ENCODE measurements at places on chromosomes 3 and 15.

GRCh38 chr15:62785881-62786828 lies 256.4 kb upstream of the TPM1 start:
- DNase-seq: no peak

DNA sequence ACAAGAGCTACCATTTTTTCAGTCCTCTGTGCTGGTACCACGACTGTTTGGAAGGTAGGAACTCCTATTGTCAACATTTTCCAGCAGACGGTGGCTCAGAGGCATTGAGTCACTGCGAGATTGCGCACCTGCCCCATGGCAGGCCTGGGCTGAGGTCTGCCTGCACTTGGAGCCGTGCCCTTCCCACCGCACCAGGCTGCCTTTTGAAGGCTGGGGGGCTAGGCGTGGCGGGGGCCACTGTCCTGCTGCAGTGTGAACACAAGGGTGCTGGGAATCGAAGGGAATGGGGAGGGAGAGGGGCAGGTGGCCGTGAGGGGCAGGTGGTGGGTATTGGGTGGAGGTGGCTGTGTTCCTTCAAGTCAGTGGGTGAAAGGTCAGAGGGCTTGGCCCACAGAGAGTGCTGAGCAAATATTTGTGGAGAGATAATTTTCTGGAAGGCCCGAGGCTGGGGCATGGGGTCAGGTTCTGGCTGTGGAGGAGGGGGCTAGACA lies 16.3 kb downstream of the SNX33 start:
- DNase-seq: no peak

- DNase-seq: no peak
Observed at GRCh38 chr3:115704661-115705338, 81.5 kb downstream of the GAP43 start.

GRCh38 chr3:114760679-114761078 lies 386.4 kb downstream of the ZBTB20 start:
- no peak for DNase-seq

DNA sequence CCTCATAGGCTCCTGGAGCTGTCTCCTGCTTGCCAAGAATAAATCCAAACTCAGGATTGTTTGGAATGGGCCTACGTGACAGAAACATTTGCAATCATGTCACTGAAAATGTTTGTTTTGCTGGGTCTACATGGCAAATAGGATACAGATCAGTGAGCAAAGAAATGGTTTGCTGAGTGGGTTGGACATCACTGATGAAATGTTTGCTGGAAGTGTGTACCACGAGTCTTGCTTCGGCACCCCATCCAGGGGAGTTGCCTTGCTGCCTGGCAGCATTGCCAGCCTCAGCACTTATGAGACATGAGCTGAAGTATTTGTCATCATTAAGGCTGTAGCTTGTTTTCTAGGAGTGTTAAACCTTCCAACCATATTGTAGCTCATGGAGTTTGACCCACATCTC lies 213.3 kb upstream of the CFAP20DC start:
- DNase-seq: no peak

DNA sequence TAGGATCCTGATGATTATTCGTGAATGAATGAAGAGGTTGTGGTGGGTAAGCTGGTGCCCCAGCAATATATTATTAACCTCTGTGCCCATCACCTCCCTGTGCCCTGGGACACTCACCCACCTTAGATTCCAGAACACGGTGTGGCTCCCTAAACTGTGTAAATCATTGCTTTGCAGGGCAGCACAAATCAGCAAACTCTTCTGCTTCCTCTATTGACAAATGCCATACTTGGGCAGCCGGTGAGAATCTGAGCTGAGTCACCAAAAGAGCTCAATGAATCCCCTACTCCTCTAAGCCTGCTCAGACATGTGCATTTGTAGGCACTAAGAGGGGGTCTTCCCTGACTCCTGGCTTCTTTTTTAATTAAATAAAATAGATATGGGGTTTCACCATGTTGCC lies 15.7 kb downstream of the UQCC5 start:
- no peak for DNase-seq

- no peak for DNase-seq
Observed at GRCh38 chr3:141499965-141500364, 13.1 kb downstream of the RASA2 start.

All from left lobe of liver (tissue), 2 donors.